RWPE2 (cell line): ENCODE measurements at places on chromosomes 11 and 22.
A peak's percentile ranks its signal among the peaks of the same experiment; 100 is the strongest.

- H3K27me3 ChIP-seq = no peaks in the 10 kb centered on the region
- H3K4me3 ChIP-seq = no peak overlapping the region
- no peak for DNase-seq
- no peak overlapping the region for H3K27ac ChIP-seq
- H3K36me3 ChIP-seq = peaks cover 60% of the 10 kb centered on the region
These were observed 43.9 kb downstream of the SGSM3 start for GRCh38 chr22:40414311-40414710.

DNA sequence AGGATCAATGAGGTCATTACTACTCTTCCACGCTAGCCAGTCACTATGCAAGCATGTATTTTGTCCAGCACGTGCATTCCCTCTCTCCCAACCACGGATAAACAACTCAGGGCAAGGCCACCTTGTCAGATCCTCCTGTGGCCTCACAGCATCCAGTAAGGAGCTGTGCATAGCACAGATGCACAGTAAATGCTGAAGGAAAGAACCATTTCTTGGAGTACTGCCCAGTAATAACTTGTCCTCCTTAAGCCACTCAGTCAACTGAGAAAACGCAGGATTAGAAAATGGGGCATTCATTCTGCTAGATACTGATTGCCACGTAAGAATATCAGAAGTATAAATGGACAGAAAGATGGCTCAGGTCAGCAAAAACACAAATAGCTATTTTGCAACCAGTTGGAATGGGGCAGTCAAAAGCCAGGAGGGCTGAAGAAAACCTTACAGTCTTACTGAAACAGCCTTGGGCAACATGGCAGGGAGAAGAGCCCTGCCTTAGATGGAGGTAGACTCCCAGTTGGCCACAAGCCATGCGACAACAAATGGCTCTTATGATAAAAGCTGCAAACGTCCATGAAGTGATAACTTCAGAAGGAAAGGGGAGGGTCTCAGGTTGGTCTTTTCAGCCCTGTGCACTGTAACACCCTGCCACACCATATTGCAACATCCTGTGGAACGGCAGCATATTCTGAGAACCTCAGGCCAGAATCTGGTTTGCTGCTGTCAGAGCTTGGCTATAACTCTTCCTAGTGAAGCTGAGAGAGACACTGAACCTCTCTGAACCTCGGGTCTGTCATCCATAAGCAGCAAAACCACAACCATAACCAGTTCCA, 23.0 kb downstream of the PC start:
- no peak for DNase-seq
- H3K4me3 ChIP-seq = no peak overlapping the region
- H3K4me1 ChIP-seq = peaks cover 8% of the 10 kb centered on the region
- no peaks in the 10 kb centered on the region for H3K27me3 ChIP-seq
- no peak overlapping the region for H3K27ac ChIP-seq
- H3K36me3 ChIP-seq = no peaks in the 10 kb centered on the region

- no peaks in the 10 kb centered on the region for H3K4me1 ChIP-seq
- no peak overlapping the region for H3K27ac ChIP-seq
- H3K4me3 ChIP-seq = no peak overlapping the region
- H3K36me3 ChIP-seq = peaks cover 8% of the 10 kb centered on the region
- peak; percentile 29 for DNase-seq
These were observed 7.3 kb downstream of the SIDT2 start for GRCh38 chr11:117185736-117186430.

DNA sequence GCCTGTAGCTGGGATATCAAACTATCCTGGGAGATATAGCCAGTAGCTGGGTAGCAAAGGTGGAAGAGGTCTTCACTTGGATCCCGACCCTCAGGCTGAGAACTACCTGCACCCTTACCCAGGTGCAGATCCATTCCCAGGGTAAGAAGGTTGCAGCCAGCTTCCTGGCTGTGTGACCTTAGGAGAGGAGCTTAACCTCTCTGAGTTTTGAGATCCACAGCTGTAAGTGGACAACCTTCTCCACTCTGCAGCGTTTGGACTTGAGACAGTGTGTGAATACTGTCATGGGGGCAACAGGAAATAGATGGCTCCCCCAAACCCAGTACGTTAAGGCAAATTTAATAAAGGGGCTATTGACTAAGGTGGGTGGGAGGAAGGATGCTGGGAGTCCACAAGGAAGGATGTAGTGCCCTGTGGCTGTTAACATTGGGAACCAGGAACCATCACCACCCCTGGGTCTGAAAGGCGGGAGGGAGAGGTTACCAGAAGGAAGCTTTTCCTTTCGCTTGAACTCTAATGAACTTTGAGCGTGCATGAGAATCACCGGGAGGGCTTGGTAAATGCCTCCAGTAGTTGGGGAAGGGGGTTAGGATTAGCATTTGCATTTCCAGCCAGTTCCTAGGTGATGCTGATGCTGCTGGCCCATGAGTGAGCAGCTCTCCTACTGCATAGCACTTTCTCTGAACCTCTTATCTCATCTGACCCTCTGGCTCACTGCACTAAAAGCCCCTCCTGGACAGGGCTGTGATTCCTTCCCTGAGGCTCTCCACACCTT, 24.4 kb downstream of the SGSM1 start:
- H3K36me3 ChIP-seq = no peaks in the 10 kb centered on the region
- H3K4me3 ChIP-seq = no peak overlapping the region
- H3K27me3 ChIP-seq = no peaks in the 10 kb centered on the region
- no peak overlapping the region for H3K27ac ChIP-seq
- no peak for DNase-seq

DNA sequence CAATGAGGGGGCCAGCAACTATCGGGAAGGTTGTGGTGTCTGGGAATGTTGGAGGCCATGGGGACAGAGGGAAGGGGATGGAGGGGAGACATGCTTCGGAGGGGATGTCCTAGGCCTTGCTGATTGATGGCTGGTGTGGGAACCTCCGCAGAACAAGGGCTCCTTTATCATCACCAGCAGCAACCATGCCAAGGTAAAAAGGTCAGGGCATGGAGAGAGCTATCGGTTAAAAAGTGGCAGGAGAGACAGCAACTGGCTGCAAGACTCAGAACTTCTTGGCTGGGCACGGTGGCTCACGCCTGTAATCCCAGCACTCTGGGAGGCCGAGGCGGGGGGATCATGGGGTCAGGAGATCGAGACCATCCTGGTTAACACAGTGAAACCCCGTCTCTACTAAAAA, 3.0 kb downstream of the GSTT4 start:
- H3K4me1 ChIP-seq = no peaks in the 10 kb centered on the region
- DNase-seq = no peak
- no peak overlapping the region for H3K4me3 ChIP-seq
- no peaks in the 10 kb centered on the region for H3K27me3 ChIP-seq
- no peaks in the 10 kb centered on the region for H3K36me3 ChIP-seq

DNA sequence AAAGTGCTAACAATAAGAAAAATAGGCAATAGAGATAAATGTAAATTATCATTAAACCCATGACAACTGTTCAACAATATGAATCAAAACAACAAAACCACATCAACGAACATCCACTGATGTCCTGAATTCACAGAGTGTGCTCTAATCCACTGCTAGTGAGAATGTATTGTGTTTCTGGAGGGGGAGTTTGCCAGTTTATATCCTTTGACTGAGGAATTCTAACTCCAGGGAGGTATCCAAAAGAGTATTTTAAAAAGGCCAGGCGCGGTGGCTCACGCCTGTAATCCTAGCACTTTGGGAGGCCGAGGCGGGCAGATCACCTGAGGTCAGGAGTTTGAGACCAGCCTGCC, 1.7 kb upstream of the WEE1 start:
- H3K27me3 ChIP-seq = no peaks in the 10 kb centered on the region
- H3K27ac ChIP-seq = peak overlapping the region; percentile 97
- no peak for DNase-seq
- H3K4me3 ChIP-seq = no peak overlapping the region
- H3K4me1 ChIP-seq = peaks cover 36% of the 10 kb centered on the region

DNA sequence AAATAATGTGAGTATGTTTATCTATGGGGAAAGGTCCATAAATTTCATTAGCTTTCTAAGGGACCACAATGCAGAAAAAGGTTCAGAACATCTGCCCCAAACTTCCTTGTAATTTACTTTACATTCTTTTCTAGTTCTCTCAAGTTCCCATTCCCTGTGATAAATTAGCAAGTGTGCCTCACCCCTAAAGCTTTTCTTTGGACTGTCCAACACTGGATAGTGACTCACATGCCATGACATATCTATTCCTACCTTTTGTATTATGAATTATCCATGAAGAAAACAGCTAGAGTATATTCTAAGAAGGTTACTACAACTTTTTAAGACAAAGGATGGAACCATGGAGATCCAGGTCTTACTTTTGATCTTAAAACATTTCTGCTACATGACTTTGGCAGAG, 1.6 kb downstream of the OR51F1 start:
- no peaks in the 10 kb centered on the region for H3K4me1 ChIP-seq
- no peaks in the 10 kb centered on the region for H3K27me3 ChIP-seq
- H3K27ac ChIP-seq = no peak overlapping the region
- no peaks in the 10 kb centered on the region for H3K36me3 ChIP-seq

DNA sequence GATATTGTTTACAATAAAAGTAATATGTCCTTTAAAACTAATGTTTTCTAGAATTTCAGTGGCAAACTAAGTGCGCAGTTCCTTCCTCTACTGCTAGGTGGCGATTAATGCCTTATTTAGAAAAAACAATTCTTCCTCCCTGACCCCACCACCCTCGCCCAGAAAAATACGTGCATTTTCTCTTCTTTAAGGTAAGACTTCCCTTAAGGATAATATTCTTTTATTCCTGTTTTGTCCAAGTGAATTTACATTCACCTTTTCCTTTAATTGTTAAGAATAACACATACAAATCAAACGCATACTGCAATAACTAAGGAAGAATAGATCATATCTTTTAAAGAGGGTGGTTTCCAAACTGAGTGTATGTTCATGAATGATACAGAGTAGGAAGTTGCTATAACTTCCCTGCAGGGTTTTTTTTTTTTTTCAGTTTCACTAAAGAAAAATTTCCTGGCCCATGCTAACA, 17.0 kb upstream of the PSMA1 start:
- no peaks in the 10 kb centered on the region for H3K4me1 ChIP-seq
- peaks cover 6% of the 10 kb centered on the region for H3K27me3 ChIP-seq
- no peak overlapping the region for H3K4me3 ChIP-seq
- H3K27ac ChIP-seq = no peak overlapping the region

DNA sequence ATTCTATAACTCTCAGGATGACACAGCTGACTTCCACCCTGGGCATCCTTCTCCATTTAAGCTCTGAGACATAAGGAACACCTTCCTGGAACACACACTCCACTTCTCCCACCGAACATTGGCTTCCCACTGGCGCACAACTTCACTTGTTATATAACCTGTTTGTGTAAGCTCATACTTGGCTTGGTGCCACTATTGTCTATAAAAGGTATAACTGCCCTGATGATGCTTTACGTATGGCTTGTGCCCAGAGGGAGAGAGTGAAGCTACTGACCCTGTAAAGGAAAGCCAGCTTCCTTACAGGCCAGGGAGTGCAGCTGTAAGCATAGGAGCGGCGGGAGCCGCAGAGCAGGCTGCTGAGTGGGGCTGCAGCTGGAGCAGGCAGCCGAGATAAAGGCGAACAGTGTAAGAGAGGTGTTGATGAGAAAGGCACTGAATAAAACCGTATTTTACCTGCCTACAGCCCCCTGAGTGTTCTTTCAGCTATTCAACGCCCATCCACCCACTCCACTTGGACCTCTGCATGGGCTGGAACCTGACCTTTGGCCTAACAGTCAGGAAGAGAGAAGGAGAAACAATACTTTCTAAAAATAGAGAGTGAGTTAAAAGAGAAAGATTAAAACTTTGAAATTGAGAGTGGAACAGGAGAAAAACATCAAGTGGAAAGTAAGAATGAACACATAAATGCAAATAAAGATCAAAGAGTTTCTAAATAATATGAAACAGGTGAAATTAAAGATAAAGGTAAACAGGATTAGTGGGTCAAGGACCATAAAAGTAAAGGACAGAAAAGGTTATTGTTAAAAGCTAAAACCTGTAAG, 252.1 kb upstream of the ARHGAP42 start:
- no peak overlapping the region for H3K27ac ChIP-seq
- no peaks in the 10 kb centered on the region for H3K36me3 ChIP-seq
- H3K4me1 ChIP-seq = no peaks in the 10 kb centered on the region
- H3K4me3 ChIP-seq = no peak overlapping the region
- H3K27me3 ChIP-seq = no peaks in the 10 kb centered on the region

- H3K4me1 ChIP-seq = no peaks in the 10 kb centered on the region
- no peak overlapping the region for H3K27ac ChIP-seq
- no peaks in the 10 kb centered on the region for H3K36me3 ChIP-seq
- H3K27me3 ChIP-seq = no peaks in the 10 kb centered on the region
- no peak for DNase-seq
These were observed 37.7 kb upstream of the DMC1 start for GRCh38 chr22:38607680-38608079.

DNA sequence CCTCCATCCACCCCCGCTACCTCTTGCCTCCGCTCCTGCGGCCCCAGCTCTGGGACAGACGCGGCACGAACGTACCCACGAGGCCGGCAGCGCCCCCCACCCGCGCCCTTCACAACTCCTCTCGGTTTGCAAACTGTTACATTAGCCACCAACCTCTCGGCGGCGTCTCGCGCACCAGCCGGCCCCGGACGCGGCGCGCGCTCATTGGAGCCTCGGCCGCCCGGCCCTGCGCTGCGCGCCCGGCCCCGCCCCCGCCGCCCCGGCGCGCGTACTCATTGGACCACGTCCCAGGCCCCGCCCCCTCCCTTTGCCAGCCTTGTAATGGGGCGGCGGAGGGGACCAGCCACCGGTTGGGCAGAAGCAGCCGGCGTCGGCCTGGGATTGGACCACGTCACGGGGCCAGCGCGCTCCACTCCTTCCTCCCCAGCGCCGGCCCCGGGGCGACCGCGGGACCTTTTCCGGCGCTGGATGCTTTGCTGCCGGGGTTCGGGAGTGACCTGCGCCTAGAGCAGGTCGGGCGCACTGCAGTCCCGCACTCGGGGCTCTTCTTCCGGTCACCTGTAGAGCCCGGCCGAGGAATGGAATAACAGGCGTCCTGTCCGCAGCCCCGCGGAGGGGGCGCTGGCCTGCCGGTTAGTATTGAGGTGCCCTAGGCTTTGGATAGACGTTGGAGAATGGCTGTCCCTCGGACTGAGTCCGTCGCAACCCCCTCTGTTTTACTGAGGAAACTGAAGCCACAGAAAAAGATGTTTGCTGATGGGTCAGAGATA, at the start of gene HYOU1:
Gene HYOU1, minus strand, starts transcription at position 206 of the 770 bp plus-strand sequence. CDS start 1,045 bp downstream, outside the sequence.
- H3K27ac ChIP-seq = peak within 1 kb of the TSS; percentile 61
- H3K27me3 ChIP-seq = no peaks in the 10 kb centered on the region
- peak; percentile 99 for DNase-seq

DNA sequence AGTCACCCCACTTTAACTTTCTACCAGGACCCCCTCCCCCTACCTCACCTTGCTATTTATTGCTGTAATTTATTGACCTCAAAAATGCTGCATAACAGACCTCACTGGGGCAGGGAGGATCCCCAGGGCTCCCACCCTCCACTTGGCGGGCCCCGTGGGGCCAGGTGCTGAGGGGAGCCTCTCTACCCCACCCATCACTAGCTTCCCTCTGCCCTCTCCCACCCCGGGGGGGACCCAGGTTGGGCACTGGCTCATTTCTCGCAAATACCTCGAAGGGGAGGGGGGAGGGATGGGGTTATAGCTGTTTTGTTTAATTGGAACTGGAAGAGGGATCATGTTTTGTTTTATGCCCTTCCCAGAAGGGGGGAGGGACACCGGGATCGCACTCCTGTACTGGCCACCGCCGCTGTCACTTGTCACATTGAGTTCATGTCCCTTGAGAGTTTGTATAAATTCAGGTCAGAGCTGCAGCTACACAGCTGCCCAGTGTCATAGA, 16.3 kb upstream of the TMEM191C start:
- no peak overlapping the region for H3K4me3 ChIP-seq
- no peak overlapping the region for H3K27ac ChIP-seq
- no peaks in the 10 kb centered on the region for H3K27me3 ChIP-seq
- H3K4me1 ChIP-seq = no peaks in the 10 kb centered on the region
